H54 (cell line): ENCODE measurements at places on chromosomes 3 and 15.

DNA sequence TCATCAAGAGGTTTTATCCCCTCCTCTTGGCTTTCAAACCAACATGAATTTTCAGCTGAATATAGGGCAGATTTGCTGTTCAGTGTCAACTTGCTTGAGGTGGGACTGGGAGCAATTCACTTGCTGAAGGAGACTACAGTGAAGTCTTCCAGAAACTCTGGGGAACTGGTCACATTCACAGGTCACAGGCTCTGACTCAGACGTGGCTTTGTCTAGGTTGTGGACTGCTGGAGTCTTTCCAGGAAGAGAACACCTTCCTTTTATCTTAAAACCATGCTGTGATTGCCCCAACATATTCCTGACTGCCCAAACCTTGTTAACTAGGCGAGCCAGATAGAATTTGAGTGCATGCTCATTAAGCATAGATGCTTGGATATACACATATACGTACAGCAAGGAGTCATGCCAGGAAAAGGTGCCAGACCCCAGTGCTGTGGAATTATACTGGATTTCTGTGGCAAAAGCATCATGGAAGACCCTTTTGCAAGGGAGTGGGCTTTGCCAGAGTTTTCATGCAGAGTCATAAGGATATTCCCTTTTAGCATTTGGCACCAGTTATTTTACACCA, 399.1 kb upstream of the TBL1XR1 start:
- DNase-seq, result no peak

DNA sequence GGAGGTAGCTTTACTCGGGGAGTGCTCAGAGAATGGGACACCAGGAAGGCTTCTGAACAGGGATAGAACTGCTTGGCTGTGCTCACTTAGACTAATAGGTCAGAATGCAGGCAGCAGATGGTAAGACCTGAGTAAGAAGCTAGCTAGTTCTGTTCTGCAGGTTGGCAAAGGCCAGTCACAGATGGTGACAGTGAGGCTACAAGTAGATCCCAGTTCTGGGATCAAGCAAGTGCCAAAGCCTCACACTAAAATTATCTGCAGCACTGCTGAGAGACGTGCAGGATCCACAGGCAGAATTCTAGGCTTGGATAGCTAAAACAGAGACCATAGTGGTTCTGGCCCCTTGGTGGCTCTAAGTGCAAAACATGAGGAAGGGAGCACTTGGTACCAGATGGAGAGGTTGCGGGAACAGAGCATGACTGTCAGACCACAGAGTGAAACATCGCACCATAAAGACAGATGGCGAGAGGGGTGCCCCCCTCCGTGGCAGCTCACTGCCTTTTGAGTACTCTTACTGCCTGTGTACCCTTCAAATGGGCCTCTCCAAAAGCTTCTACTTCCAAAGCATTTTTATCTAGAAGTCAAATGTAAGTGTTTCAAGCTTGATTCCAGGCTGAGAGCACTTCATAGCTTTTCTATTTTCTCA, 3.6 kb upstream of the GLCE start:
- no peak for DNase-seq

DNA sequence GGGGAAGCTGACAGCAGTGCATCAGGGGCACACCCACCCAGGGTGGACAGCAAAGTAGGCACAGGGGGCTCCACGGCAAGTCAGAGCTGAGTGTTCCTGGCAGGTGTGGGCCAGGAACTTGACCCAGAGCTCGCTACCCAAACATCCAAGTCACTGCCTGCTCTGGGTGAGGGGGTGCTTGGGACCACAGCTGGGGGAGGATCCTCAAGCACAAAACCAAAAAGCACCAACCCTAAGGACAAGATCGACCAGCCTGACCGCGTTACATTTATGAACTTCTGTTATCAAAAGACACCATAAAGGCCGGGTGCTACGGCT, 101.2 kb downstream of the CHSY1 start:
- DNase-seq, result no peak

DNA sequence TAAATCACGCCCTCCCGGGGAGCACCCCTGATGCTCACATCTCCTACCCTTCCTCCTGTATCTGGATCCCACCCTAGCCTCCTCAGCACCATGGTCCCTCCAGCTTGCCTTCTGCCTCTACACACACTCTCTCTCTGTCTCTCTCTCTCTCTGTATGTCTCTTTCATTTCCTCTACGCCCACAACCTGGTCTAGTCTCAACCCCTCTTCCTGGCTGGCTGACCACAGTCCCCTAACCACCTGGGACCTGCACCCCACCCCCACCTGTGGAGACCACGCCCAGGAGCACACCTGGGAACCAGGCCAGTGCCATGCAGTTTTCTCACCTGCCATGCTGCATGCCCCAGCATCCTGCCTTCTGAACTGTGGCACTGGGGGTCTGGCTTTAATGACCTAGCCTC, 4.0 kb upstream of the CFAP100 start:
- no peak for DNase-seq

DNA sequence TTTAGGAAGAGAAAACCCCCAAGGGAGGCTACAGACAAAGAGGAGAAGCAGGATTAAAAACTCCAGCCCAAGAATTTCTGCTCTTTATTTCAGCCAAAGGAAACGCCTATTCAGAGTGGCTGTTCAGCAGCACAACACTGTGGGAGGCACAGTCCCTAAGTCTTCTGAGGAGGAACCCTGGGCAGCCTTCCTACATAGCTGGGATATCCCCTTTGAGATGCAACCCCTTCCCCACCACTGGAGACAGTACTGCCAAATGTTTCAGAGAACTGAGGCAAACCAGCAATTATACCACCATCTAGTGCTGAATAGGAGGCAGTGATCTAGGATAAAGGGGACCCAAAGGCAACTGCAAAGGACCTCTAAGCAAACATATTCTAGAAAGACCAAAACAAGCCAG, 168.1 kb downstream of the VPS13C start:
- no peak for DNase-seq

DNA sequence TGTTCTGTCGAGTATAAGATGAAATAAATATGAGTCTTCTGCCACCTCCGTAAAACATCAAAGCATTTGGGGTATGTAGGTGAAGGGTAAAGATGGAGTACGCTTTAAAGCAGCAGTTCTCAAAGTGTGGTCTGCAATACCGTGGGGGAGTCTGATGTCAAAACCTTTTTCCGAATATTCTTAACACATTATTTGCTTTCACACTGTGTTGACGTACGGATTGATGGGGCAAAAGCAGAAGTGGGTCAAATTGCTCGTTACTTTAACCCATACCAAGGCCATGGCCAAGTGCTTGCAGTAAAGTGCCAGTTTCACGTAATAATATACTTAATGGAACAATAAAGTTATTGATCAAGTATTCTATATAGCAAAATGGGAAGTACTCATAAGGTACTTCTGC, 36.3 kb downstream of the PAK2 start:
- no peak for DNase-seq

GRCh38 chr3:52456800-52457183, 1.4 kb downstream of the NISCH start:
- DNase-seq, result no peak

DNA sequence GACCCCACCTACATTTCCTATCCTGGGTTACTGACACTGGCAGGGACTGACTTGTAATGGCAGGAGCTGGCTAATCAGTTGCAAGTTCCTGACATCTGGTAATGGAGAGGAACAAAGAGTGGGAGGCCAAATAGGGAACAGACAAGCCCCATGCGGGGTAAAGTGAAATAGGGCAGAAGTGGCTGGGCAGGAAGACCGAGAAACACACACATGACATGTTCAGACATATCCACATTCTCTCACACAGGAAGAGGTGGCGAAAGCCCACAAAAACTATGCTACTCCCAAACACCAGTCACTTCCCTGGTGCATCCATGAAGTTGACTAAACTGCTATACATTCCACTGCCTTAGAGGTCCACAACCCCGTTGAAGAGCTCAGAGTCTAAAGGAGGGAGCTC, 394.1 kb upstream of the TBL1XR1 start:
- DNase-seq, result no peak

GRCh38 chr3:142929109-142929508, 34.4 kb downstream of the PAQR9 start:
- DNase-seq, result peak; percentile 51

DNA sequence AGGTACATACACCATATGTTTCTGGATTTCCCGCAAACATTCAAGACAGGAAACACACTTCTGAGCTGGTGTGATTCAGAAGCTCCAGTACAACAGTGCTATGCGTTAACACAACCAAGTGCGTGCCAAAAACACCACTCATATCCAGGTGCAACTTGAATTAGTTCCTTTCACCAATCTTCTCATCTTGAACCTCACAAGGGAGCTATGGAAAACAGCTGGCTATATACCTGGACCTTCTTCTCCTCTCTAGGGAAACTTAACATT, 31.3 kb downstream of the SUSD5 start:
- DNase-seq, result no peak

DNA sequence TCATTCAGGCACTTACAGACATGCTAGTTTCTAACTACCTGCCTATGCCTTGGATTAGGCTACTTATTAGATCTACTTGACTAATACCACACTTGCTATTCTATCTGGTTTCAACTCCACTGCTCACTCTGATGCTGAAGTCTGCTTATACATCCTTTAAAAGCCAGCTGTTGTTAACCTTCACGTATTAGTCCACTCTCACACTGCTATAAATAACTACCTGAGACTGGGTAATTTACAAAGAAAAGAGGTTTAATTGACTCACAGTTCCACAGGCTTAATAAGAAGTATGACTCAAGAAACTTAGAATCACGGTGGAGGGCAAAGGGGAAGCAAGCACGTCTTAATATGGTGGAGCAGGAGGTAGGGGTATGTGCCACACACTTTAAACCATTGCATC, 47.7 kb upstream of the ANKRD28 start:
- no peak for DNase-seq

DNA sequence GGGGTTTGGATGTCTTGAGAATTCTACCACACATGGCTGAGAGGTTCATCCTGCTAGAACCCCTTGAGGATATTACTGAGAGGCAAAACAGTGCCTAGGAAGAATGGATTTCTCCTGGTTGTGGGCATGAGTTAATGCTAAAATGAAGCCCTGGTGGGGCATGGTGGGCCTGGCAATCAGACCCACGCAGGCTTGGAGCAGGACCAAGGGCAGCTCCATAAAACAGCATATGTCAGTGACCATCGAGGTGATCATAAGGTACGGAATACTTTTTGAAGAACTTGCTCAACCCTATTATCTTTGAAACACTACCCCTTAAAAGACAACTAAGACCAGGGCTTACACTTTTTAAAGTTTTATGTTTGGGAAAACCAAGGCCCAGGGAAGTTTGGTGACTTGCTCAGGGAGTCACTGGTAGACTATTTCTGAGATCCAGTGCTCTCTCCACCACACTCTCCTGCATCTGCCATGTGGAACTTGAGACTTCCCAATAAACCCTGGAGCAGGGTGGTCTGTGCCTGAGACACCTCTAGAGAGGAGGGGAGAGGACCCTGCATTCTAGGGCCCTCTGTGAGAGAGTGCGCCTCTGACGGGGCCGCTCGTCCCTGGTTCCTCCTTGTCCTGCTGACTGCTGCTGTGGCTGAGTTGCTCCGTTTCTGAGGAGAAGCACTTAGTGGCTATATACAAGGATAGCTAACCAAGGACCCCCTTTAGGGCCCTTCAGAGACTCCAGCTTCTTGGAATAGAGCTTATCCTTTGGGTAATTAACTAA, 28.0 kb upstream of the TIMP4 start:
- DNase-seq, result no peak

DNA sequence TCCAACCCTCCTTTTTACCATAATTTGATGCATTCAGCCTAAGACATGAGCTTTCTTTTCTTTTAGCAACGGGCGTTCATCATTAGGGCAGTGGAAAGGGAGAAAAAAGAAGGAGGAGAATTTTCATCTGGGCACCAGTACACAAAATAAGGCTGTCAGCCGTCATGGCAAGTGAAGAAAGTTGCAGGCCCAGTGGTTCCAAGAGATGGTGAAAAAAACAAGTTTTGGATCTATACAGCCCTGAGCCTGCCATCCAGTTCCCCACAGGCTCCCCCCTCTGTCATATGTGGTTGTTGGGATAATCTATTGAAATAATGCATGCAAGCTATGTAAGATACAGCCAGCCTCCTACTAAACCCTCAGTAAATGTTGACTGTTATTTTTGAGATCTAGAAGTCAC, 500.6 kb upstream of the PROK2 start:
- no peak for DNase-seq

DNA sequence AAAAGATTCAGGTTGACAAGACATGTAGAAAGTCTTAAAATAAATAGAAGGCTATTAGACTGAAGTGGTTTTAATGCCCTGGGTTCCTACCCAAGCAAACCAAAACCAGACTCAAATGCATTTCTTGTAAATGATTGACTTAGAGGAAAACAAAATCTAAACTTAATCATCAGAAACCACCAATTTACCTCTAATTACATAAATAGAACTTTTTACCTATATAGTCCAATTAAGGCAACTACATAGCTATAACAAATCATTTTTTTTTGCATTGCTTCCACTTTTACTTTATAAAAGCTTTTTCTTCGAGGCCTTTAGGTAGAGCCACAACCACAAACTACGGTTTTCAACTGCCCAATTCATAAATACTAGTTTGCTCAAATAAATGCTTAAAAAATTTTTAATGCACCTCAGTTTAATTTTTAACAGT, 231.3 kb upstream of the ARHGEF26 start:
- DNase-seq, result no peak

- no peak for DNase-seq
These were observed 568.2 kb downstream of the TUSC7 start for GRCh38 chr3:117277816-117278215.
